ENCODE measurements at places on chromosomes 16 and 17.

GRCh38 chr16:65510850-65511249, 389.0 kb upstream of the CDH11 start:
- DNase-seq: no peak

DNA sequence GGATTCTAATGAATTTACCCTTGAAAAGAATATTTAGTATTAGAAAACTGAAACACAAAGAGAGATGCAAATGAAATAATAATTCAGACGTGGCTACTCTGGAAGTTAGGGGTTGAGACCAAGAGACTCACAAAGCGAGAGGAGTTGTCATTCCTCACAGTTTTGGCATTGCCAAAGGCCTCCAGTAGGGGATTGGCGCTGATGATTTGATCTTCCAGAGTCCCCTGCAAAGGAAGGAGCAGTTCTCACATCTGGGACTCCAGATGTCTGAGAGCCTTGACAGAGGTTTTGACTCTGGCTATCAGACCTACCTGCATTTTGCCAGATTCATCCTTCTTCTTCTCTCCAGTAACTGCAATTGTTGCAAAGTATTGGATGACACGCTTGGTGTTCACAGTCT, 6.6 kb downstream of the MYH8 start:
- DNase-seq: no peak

DNA sequence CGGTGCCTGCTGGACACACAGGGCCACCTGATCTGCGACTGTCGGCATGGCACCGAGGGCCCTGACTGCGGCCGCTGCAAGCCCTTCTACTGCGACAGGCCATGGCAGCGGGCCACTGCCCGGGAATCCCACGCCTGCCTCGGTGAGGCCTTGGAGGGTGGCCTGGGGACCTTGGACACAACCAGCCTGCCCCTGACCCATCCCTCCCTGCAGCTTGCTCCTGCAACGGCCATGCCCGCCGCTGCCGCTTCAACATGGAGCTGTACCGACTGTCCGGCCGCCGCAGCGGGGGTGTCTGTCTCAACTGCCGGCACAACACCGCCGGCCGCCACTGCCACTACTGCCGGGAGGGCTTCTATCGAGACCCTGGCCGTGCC, 1.4 kb downstream of the NTN3 start:
- no peak for DNase-seq

- DNase-seq: no peak
These were observed 13.8 kb upstream of the SPOP start for GRCh38 chr17:49691677-49692191.

- DNase-seq: no peak
These were observed 53.4 kb downstream of the BRIP1 start for GRCh38 chr17:61809816-61810392.

GRCh38 chr17:66330646-66331037, 28.2 kb downstream of the PRKCA start:
- no peak for DNase-seq

- DNase-seq: no peak
These were observed 65.7 kb downstream of the CCDC182 start for GRCh38 chr17:57679356-57679755.

DNA sequence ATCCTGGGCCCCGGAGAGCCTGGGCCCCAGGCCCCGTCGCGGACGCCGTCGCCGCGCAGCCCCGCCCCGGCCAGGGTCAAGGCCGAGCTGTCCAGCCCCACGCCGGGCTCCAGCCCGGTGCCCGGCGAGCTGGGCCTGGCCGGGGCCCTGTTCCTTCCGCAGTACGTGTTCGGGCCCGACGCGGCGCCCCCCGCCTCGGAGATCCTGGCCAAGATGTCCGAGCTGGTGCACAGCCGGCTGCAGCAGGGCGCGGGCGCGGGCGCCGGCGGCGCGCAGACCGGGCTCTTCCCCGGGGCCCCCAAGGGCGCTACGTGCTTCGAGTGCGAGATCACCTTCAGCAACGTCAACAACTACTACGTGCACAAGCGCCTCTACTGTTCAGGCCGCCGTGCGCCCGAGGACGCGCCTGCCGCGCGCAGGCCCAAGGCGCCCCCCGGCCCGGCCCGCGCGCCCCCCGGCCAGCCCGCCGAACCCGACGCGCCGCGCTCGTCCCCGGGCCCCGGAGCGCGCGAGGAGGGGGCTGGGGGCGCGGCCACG, 36.8 kb upstream of the ZC3H18 start:
- DNase-seq: no peak

DNA sequence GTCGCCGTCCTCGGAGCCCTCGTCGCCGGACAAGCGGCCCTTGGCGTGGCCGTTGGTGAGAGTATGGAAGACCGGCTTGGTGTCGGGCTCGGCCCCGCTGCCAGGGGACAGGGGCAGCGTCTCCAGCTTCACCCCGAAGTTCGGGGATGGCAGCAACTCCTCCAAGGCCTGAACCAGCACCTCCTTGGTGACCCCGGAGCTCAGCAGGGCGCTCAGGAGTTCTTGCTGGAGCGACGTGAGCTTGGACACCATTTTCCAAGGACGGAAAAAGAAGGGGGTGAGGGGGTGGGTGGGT, 279 bp downstream of the HNF1B start:
- no peak for DNase-seq

- peak; percentile 52 for DNase-seq
These were observed 29.6 kb upstream of the HNF1B start for GRCh38 chr17:37774504-37774903.

DNA sequence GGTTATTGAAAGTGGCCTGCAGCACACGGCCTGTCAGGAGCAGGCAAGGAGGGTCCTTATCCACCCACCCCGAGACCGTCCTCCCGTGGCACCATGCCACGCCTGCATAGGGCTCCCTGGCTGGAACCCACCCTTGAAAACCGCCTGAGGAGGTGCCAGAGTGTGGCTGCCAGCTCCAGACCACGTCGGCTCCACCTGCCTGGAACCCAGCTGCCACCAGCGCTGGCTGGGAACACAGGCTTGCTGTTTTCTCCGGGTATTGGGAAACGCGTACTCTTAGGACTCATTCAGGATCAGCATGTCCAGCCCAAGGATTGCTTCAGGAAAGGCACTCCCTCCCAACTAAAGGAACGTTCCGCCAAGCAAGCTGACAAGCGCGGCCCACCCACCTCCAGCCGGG, 6.7 kb downstream of the ARL16 start:
- no peak for DNase-seq

GRCh38 chr17:17790637-17791464, 45.9 kb downstream of the SREBF1 start:
- DNase-seq: no peak

DNA sequence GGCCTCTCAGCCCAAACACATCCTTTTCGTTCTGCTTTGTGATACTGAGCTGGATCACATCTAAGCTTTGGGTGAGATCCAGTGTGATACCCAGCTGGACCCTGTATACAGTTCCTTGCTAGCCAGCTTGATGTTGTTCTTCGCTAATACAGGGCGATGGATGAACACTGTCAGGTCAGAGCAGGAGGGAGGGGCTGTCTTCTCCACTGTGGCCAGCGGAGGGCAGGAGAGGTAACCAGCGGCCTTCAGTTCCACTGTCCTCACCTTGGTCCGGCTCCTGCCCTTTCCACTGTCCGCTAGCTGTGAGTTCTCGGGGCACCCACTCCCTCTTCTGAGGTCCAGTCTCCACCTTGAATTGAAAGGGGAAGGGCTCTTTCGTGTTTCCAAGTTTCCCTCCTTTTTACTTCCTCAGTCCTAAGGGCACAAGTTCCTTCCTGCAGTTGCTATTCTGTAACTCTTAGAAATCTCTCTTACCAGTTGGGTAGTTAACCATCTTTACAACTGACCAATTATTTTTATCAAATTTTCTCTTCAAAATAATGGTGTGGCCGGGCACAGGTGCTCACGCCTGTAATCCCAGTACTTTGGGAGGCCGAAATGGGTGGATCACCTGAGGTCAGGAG, 3.0 kb upstream of the ZNF213 start:
- no peak for DNase-seq

DNA sequence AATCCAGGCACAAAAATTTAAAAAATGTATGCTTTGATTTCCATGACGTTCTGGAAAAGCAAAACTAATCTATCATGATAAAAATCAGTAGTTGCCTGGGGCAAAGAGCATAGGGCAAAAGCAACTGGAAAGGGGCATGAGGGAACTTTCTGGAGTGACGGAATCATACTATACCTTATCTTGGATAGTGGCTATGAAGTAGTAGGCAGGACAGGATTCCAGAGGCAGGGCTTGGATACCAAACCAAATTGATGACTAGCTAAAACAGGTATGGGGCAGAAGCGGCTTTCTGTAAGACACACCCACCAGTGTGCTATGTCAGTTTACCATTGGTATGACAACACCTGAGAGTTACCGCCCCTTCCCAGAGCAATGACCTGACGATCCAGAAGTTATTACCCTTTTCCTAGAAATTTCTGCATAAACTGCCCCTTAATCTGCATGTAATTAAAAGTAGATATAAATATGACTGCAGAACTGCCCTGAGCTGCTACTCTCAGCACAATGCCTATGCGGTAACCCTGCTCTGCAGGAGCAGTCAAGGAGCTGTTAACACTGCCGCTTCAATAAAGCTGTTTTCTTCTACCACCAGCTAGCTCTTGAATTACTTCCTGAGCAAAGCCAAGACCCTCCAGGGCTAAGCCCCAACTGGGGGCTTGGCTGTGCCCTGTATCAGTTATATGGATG, 56.7 kb downstream of the CFDP1 start:
- DNase-seq: no peak

- DNase-seq: no peak
These were observed 210.0 kb downstream of the C16orf95 start for GRCh38 chr16:87107201-87107600.

DNA sequence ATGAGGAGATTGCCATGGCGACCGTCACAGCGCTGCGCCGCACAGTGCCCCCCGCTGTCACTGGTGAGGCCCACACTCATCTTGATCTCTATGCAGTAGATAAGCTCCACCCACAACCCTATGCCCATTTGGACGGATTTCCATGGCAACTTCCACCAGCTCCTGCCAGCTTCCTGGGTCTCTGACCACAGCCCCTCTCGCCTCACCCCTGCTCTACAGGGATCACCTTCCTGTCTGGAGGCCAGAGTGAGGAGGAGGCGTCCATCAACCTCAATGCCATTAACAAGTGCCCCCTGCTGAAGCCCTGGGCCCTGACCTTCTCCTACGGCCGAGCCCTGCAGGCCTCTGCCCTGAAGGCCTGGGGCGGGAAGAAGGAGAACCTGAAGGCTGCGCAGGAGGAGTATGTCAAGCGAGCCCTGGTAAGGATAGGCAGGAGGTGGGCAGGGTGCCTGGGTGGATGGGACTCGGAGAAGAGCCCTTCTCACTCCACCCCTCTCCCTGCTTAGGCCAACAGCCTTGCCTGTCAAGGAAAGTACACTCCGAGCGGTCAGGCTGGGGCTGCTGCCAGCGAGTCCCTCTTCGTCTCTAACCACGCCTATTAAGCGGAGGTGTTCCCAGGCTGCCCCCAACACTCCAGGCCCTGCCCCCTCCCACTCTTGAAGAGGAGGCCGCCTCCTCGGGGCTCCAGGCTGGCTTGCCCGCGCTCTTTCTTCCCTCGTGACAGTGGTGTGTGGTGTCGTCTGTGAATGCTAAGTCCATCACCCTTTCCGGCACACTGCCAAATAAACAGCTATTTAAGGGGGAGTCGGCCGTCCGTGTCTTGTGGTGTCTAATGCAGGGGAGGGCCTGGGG, 4.3 kb downstream of the ALDOA start:
- DNase-seq: no peak

DNA sequence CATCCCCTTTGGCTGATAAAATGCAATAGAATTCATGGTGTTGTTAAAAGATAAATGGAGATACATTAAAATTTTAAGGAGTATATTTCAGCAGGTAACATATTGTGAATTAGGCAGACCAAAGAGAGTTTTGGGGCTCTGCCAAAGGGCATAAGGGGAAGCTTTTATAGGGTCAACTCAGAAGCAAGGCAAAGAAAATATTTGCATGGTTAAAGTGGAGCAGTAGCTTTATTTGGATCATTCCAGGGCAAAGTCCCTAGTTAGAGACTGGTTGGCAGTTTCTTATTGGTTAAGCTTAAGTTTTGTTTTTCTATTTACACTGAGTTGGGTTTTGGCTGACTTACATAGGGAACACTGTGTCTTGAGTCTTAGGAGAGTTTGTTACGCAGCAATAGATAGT, 75.1 kb upstream of the CA10 start:
- DNase-seq: no peak

DNA sequence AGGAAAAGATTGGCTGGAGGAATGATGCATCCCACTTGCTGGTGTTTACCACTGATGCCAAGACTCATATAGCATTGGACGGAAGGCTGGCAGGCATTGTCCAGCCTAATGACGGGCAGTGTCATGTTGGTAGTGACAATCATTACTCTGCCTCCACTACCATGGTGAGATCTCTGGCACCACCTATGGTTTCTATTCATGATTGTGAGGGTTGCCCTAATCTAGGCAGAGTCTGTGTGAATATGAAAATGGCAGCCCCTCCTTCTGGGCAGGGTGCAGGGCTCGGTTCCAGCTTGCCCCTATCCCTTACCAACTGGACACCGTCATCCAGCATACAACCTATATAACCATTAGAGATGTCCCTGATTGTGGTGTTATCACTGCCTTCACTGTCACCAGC, 33.4 kb downstream of the ITGB3 start:
- no peak for DNase-seq

GRCh38 chr17:27520491-27521185, 64.4 kb downstream of the KSR1 start:
- DNase-seq: no peak

DNA sequence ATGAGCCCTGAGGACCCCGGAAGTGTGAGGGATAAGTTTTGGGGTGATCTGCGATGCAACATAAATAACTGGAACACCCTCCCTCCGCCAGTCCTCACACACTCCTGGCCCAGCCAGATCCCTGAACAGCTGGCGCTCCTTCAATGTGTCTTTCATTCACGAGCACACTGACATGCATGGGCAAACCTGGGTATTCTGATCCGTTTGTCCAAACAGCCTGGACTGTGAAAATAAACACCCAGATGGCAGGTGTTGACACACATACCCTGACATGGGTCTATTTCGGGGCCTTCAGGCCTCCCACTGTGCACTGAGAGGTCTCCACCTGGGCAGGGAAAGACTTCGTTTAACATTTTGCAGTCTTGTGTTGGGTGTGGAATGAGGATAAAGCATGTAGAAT, 3.0 kb upstream of the CPNE2 start:
- no peak for DNase-seq

- DNase-seq: no peak
These were observed 18.1 kb upstream of the C16orf87 start for GRCh38 chr16:46848768-46849764.

GRCh38 chr17:51674579-51675255, 414.4 kb downstream of the UTP18 start:
- DNase-seq: no peak

DNA sequence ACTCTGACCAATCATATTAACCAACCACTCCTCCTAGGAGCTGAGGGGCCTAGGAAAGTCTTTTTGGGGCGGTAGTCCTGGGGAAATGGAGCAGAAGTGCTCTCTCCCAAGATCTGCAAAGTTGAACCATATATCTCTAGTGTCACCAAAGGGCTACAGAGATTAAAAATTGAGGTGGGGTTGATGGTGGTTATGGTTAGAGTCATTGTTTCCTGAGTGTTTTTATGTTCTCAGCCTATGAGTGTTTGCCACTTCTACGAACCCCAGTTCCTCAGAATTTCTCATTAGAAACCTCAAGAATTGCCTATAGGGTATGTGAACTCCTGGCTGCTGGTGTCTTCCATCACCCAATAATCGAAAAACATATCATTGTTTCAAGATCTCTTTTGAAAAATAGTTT, 217.8 kb downstream of the CDRT15L2 start:
- no peak for DNase-seq
